ENCODE measurements at places on chromosomes 5 and 9. TPM values are rescaled to one million over a fixed set of nuclear protein-coding genes. Genes with fewer than 3 reads are reported as not detected.

- DNase-seq = no peak
These were observed 122.3 kb upstream of the POC5 start for GRCh38 chr5:75839547-75839946.

GRCh38 chr5:60535198-60535597 is 164.8 kb downstream of the DEPDC1B start:
- DNase-seq = no peak

DNA sequence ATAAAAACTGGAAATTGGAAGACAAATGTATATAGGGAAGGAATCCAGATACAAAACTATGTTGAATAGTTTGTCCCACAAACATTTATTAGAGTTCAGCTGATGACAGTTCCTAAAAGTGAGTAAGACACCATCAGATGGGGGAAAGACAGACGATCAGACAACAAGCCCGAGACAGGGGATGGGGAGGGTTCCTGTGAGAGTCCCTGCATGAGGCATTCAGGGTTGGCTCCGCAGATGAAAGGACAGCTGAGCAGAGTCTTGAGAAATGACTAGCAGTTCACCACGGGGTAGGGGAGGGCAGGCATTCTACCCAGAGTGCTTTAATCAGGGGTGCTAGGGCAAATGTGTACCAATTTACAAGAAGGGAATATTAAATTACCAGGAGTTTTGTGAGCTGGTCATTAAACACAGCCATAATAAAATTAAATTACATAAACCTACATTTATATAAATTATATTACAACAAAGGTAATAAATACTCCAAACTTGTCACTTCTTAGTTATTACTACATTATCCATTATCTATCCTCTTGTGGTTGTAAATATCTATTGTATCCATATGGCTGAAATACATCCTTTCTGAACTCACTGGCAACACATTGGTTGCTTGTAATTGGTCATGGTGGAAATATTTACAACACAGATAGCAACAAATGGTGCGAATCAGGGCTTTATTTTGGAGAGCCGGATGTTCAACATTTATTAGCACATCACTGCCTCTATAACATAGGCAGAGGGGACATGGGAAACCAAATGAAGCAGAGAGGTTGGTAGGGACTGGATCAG is 27.8 kb downstream of the TNFSF15 start:
- DNase-seq = no peak

DNA sequence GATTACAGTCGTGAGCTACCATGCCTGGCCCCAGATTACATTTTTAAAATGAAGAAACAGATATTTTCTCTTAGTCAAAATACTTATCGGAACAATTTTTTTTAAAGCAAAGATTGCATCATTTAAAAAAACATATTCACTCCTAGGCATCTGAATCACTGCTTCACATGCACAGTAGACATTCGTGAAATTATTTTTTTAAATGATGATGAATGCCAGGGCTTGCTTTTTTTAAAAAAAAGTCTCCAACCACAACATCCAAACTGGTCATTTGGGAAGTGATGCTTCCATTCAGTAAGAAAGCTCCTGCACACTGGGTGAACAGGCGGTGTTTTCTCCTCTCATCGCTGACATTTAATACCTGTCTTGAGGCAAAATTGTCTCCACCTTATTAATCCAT is 223.0 kb upstream of the DMRT1 start:
- no peak for DNase-seq

GRCh38 chr9:125523681-125524080 is 183.3 kb downstream of the MAPKAP1 start:
- no peak for DNase-seq

- no peak for DNase-seq
These were observed 175.1 kb downstream of the BAAT start for GRCh38 chr9:101209670-101210069.

The PCDHGA1 gene
- total RNA-seq = 1.6 TPM

- no peak for DNase-seq
These were observed 123.0 kb upstream of the MEF2C start for GRCh38 chr5:89005990-89006389.

The SAXO1 gene
- total RNA-seq = 0.29 TPM

GRCh38 chr9:117430813-117431212 is 16.0 kb upstream of the ASTN2 start:
- no peak for DNase-seq

GRCh38 chr5:66658516-66658915 is 62.3 kb downstream of the MAST4 start:
- DNase-seq = no peak

The ZDHHC12 gene
- total RNA-seq = 11.2 TPM

- DNase-seq = no peak
These were observed 120.8 kb upstream of the SLC27A6 start for GRCh38 chr5:128844354-128844923.

GRCh38 chr9:20649381-20649780 is 27.1 kb upstream of the MLLT3 start:
- DNase-seq = no peak

GRCh38 chr5:122704247-122705036 is 70.4 kb upstream of the SNX2 start:
- no peak for DNase-seq

The AFAP1L1 gene
- 27.9 TPM for total RNA-seq

DNA sequence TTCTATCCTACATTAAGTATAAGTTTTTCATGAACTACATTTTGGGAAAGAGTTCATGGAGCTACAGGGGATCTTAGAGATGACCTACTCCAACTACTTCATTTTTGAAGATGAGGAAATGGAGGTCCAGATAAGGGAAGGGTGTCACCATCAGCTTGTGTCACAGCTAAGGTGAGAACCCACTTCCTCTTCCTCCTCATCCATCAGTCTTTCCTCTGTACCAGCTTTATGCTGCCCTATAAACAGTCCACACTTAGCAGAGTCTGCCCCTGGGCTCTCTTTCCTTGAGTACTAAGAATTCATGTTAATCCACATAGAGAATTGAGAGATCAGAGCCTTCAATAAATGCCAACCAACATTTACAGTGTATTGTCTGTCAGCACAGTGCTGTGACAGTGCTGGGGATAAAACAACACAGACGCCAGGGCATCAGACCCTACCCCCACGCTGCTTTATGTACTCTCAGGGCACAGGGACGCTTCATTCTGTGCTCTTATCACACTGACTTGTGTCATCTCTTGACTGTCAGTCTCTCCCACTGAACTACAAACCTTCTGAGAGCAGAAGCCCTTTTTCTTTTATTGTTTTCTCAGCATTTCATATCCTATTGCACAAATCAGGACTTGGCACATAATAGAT is 22.1 kb downstream of the ADRB2 start:
- no peak for DNase-seq

DNA sequence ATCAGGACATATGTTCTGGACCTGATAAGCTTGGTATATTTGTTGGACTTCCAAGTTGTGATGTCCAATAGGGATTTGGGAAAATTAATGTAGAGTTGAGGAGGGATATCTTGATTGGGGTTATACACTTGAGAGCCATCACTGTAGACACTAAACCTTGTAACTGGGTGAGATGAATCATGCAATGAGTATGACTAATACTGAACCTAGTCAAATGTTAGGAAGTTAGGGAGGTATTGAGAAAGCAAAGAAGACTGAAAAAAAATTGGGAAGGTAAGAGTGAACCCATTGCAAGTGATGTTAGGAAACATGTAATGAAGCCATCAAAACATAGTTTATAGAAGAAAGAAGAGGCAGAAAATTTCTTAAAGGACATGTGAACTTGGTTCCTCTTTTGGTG is 668.4 kb upstream of the CDH9 start:
- DNase-seq = no peak

DNA sequence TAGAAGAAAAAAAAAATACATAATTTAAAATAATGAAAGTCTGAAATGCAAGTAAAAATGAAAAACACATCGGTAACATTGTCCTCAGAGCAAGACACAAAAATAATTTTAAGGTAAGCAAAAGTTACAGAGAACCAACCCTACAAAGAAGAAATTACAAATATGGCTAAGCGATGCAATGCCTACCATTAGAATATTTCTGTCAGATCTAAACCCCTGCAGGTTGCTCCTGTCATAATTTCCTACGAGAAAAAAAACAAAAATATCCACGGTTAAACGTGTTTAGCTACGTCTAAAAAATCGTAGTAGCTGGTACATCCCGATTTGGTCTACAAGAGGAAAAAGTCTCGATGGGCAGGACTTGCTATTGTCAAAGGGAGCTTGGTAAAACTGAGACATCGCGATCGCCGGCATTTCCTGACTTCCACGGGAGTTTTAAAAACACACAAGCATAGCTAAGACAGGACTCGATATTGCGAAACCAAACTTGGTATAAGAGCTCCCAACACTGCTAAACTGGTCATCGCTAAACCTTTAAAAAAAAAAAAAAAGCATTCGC is 1.1 kb upstream of the ANXA2R start:
- DNase-seq = peak; percentile 65

DNA sequence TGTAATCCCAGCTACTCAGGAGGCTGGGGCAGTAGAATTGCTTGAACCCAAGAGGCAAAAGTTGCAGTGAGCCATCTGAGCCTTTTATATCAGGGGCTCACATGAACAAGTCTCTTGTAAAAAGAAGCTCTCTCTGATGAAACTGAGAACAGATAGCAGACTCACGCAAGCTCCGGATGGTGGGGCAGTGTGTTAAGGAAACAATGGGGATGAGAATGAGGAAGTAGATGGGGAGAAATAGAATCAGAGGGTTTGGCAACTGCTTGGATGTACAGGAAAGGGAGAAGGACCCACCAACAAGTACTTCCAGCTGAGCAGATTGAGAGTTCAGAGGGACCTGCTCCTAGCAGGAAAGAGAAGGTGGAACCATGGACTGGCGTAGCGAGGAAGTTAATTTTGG is 18.6 kb downstream of the TMEM252 start:
- no peak for DNase-seq

- no peak for DNase-seq
These were observed 4.0 kb downstream of the ANKRD55 start for GRCh38 chr5:56229111-56229510.

GRCh38 chr5:123610665-123611405 is 98.9 kb downstream of the CSNK1G3 start:
- DNase-seq = no peak

- DNase-seq = no peak
These were observed 312.6 kb upstream of the KIF2A start for GRCh38 chr5:61993295-61993927.

The TAF11L11 gene
- not detected for total RNA-seq

The NINJ1 gene
- 80.3 TPM for total RNA-seq

The ACOT12 gene
- total RNA-seq = 0.18 TPM

The F2RL2 gene
- 0.51 TPM for total RNA-seq

The KIF3A gene
- 15.1 TPM for total RNA-seq

GRCh38 chr5:179923436-179923835 is 15.7 kb upstream of the TBC1D9B start:
- no peak for DNase-seq

The TRPM6 gene
- total RNA-seq = 1.0 TPM

GRCh38 chr5:61486476-61486875 is 154.4 kb downstream of the ZSWIM6 start:
- DNase-seq = no peak

The ZNF608 gene
- 13.2 TPM for total RNA-seq

The PCDHGA4 gene
- 7.1 TPM for total RNA-seq

The ADAMTS12 gene
- 3.6 TPM for total RNA-seq

- no peak for DNase-seq
These were observed 1526.4 kb upstream of the NUDT12 start for GRCh38 chr5:105088961-105089360.

The OR1J2 gene
- not detected for total RNA-seq

DNA sequence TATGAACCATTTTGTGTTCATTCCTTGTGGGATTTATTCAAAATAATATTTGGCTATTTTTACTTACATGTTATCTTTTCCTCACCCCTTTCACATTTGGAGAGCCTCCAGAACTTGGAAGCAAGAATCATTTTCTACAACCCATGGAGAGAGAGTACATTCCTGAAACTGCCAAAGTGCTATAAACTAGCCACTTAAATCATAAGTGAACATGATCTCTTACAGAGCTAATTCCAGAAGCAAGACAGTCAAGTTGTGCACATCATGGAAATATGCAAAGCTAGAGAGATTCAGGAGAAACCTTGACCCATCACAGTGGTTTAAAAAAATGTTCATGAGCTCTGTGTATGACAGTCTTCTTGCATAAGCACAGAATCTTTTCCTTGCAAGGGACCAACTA is 883.6 kb upstream of the C9orf72 start:
- DNase-seq = no peak

DNA sequence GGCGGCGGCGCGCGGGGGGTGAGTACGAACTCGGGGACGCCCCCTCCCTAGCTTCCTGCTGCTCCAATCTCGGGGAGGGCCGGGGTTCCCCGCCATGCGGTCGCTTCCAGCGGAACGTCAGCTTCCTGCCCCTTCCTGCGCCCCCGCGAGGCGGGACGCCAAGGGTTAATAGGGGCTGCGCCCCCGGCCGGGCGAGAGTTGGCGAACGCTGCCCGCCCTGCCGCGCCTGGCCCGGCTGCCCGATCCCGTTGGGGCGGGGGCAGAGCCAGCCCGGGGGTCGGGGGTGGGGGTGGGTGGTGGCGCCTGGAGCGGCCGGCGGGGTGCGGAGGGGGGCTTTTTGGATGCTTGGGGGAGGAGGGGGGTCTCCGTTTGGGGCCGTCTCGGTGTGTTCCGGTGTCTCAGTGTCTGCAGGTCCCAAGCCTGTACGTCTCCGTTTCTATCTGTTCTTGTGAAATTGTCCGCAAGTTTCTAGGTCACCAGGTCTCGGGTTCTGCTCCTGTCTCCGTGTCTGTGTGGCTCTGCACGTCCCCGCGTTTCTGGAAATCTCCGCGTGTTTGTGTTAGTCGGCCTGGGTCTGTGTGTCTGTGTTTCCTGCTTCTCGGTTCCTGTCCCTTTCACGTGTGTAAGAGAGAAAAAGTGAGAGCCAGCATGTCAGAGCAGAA is 789 bp downstream of the COL27A1 start:
- DNase-seq = peak; percentile 68

- no peak for DNase-seq
These were observed 36.0 kb upstream of the PITX1 start for GRCh38 chr5:135069895-135070657.

DNA sequence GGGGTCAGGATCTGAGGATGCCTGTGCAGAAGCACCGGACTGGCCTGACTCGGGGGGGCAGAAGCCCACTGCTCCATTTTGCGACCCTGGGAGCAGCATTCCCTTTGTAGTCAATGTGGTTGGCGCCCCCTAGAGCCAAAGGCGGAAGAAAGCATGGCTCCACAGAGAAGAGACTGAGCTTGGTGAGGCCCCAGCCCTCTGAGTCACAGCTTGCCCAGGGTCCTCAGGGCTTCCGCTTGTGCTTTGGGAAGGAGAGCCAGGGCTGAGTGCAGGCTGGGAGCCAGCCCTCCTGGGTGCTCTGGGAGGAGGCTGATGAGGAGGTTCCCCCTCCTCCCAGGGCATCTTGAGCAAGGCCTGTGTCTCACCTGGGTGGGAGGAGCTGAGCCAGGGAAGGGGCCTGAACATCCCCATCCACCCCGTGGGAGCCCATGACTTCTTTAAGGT is 5.5 kb upstream of the AQP3 start:
- no peak for DNase-seq

DNA sequence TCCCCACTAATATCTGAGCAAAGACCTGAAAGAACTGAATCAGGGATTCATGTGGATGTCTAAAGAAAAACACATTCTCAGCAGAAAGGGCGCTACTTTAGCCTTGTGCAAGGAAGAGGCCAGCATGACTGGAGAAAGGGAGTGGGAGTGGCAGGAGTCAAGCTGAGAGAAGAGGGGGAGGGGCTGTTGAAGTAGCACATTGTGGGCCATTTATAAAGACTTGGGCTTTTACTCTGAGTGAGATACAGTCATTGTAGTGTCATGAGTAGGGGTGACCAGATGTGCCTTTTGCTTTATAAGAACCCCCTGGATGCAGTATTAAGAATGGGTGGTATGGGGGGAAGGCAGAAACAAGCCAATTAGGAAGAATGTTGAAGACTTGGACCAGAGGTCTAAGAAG is 452.8 kb downstream of the ENC1 start:
- no peak for DNase-seq

GRCh38 chr5:8053270-8053669 is 184.3 kb downstream of the MTRR start:
- DNase-seq = no peak
